ENCODE measurements at places on chromosomes 12 and 14.

GRCh38 chr14:21204167-21205025, 48.5 kb upstream of the OR5AU1 start:
- DNase-seq: no peak

DNA sequence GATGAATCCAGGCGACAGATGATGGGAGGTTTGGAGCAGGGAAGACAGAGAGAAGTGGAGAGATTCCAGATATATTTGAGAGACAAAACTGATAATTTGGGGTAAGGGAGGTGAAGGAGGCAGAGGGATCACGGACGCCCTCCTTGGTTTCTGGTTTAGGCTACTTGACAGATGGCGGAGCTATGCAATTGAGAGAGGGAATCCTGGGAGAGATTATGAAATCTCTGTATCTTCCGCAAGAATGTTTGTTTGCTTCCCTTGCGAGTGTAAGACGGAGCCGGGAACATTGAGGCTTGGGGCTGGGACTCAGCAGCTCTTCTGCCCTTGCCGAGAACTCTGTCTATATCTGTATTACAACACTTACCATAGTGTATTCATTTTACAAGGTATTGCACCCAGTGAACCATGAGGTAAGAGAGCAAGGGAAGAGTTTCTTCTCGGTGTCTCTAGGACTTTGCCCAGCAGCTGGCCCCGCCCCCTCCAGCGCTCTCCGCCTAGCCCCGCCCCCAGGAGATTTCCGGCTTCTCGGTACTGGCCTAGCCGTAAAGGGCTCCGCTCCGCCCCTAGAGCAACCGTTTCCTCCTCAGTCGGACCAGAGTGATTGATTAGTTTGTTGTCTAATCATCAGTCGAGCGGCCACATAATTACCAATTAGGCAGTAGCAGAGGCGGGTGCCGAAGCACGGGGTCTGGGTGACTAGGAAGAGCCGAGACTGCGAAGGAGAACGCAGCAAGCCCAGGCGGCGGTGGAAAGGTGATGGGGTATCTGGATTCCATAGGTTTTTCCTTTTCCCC, at the start of gene PRR13:
Gene PRR13, plus strand, starts transcription at position 695 of the 794 bp plus-strand sequence. CDS start 981 bp downstream, outside the sequence.
- DNase-seq: peak; percentile 97

- DNase-seq: no peak
Measured at GRCh38 chr14:85688006-85688405, 158.1 kb downstream of the FLRT2 start.

- DNase-seq: no peak
Measured at GRCh38 chr14:68269136-68269927, 449.8 kb downstream of the RAD51B start.

DNA sequence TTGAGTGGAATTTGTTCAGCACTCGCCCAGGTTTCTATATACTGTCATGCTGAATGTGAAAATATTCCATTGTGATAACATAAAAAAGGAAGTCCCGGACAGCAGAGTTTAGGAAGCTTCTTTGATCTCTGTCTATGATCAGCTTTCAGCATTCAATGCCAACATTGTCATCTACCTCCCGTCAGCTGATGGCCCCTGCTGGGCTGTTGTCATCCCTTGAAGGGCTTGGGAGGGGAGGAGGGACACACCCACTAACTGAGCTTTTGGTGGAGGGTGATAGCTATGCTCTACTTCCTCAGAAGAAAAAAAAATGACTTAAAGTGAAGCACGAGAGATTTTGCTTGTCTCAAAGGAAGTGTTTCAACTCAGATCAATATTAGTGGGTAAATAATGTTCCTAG, 4.7 kb upstream of the KRT77 start:
- no peak for DNase-seq

DNA sequence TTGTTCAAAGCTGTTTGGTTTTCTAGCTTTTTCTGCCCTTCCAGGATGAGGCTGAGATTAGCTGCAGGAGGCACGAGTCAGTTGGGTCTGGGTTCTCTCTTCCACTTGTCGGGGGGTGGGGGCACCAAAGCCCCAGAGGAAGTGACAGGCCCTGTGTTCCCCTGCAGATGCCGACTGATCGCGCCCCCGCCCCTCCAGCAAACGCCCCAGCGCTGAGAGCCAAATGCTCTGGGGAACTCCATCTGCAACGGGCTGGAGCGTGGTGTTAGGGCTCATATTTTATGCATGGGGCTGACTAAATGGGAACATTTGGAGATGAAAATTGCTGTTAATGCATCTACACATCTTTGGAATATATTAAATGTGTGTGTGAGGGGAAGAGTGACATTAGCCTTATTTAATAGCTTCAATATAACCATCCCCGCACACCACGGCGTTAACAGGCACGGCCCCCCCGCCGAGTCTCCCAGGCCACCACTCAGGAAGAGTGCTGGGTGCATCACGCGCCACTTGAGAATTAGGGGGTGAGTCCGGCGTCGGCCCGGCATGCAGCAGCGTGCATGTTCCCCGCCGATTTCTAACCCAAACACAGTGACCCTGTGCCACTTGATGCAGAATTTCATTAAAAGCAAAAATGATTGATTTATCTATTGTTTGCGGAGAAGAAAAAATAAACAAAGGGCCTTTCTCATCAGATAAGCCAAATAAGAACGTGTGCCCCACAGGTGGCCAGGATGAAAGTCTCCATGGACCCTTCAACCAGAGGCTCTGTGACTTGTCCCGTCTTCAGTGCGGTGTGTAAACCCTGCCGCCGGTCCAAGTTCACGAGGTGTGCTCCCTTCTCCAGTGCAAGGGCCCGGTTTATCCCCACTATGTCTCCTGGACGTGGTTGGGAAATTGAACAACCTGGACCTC, 165.0 kb upstream of the RTL1 start:
- no peak for DNase-seq

GRCh38 chr14:50087341-50088116, 28.8 kb downstream of the VCPKMT start:
- no peak for DNase-seq

DNA sequence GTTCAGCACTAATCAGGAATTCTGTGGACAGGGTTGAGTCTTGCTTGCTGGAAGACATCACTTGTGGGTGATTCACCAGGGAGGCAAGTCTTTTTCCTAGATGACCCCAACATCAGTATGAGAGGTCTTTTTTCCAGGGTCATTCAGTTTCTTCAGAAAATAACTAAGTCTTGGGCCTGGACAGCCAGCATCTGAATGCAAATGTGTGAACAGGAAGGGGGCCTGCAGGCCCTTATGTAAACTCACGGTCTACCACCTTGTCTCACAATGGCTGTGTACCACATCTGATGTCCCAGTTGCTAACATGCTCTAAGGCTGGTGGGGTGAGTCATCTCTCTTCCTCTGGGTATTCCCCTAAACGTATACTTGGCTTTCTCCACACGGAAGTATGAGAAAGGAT, 79.2 kb downstream of the HECTD4 start:
- DNase-seq: peak; percentile 39

DNA sequence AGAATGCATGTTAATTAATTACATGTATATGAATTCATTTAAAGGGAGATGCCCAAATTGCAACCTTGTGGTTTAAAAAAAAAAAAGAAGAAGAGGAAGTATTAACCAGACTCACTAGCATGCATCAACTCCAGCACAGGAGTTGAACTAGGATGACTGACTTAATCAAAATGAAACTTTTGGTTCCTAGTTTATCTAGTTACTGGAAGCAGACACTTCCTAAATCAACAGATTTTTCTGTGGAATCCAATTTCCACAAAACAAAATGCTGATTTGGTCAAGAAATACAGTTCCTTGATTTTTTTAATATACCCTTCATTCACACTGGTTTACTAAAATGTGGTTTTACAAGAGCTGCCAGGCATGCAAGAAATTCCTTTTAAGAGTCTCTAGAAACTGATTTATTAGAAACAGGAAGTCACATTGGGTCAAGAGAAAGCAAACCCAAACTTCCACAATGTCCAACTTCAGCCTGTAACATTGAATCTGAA, 41.6 kb downstream of the ITPR2 start:
- DNase-seq: no peak

All from activated T-cell treated with anti-CD3 and anti-CD28 coated beads, Interleukin-2, amount 50 U/mL, for 24 hours (primary cell).